NCI-H1436 (cell line): ENCODE measurements at places on chromosomes 2 and 18.

DNA sequence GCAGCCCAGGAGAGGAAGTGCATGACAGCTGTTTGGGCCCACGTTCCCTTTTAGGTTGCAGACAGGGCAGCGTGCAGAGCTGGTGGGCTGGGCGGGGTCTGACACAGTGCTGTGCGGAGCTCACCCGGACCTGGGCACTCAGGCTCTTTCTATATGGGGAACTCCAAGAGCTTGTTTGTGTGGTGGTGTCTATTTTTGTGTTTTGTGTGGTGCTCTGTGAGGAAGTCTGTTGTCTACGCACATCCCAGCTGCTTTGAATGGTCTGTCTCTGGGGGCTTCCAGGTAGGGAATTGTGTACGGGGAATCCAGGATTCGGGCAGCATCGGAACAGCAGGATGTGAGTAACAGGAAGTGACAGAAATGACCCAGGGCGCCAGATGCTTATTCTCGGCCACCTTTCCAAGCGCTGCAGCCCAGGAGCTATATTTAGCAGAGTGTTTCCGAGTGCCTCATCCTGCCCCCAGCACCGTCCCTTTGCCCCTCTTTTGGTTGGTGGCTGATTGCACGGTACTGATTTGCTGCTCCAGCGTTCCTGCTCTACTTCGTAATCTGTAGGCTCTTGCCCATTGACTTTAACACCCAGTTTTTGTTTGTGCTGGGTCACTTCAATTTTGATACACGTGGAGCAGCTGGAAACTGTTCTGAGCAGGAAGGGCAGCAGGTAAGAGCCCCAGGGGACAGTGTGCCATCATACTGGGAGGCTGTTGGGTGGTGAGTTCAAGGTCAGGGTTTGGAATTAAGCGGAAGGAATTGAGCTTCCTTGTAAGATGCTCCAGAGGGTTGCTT lies 64.7 kb downstream of the DGKD start:
- DNase-seq: no peak

DNA sequence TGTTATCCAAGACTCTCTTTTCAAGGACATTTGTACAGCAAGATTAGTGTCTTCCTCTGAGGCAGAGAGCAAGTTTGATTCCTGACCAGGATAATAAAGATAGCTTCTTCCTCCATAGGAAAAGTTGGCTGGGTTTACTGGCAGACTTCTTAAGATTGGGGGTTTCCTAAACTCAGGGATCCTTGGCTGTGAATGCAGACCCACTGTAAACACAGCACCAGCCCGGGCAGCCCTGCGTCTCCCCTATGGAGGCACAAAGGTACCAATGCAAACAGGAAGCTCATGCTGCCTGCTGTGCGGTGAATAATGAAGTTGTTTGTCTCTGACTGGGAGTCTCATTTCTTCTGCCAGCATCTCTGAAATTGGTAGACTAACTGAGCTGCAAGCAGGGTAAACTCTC lies 96.2 kb upstream of the ARHGAP28 start:
- no peak for DNase-seq

GRCh38 chr2:218035463-218036100 lies 32.8 kb upstream of the TNS1 start:
- no peak for DNase-seq

DNA sequence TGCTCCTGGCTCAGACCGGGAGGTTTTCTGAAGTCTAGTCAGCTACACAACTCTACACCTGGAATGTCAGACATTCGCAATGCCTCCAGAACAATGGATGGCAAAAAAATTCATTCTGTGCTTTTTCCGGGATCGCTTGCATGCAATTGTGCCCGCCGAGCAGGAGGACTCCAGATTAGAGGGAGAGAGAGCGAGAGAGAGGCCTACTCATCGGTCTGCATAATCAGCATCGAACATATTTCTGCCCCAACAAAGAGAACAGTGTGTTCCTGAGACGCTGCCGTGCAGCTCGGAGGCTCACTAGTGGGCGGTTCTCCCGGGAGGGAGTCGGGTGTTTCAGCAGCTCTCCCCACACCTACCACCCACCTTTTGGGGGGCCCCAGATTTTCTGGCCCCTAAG lies 117.1 kb downstream of the KLHL29 start:
- no peak for DNase-seq

DNA sequence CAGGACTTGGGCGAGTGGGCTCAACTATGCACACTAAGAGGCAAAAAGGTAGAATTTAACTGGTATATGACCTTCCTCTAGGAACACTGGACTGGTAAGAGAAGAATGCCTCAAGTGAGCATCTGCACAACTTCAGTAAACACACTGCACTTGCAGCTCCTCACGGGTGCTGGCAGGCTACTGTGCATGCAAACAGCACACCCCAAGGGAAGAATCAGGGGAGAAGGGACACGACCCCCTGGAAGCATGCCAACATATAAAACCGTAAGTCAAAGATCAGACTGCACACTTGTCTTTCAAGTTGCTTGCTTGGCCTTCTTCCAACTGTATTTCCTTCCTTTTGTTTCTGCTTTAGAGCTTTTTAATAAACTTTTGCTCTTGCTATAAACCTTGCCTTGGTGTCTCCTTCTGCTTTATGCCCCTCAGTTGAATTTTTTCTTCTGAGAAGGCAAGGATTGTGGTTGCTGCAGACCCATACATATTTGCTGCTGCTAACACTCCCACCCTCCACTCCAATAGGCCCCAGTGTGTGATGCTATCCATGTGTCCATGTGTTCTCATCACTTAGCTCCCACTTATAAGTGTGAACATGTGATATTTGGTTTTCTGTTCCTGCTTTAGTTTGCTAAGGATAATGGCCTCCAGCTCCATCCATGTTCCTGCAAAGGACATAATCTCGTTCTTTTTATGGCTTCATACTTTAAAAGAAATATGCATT lies 263.7 kb upstream of the SPOPL start:
- DNase-seq: no peak

- DNase-seq: no peak
These were observed 4.5 kb downstream of the RBKS start for GRCh38 chr2:27885661-27886060.

- no peak for DNase-seq
These were observed 74.2 kb downstream of the SH3BP4 start for GRCh38 chr2:235025800-235026536.

- DNase-seq: peak; percentile 57
These were observed 2082.3 kb upstream of the CELF4 start for GRCh38 chr18:39647627-39648534.

DNA sequence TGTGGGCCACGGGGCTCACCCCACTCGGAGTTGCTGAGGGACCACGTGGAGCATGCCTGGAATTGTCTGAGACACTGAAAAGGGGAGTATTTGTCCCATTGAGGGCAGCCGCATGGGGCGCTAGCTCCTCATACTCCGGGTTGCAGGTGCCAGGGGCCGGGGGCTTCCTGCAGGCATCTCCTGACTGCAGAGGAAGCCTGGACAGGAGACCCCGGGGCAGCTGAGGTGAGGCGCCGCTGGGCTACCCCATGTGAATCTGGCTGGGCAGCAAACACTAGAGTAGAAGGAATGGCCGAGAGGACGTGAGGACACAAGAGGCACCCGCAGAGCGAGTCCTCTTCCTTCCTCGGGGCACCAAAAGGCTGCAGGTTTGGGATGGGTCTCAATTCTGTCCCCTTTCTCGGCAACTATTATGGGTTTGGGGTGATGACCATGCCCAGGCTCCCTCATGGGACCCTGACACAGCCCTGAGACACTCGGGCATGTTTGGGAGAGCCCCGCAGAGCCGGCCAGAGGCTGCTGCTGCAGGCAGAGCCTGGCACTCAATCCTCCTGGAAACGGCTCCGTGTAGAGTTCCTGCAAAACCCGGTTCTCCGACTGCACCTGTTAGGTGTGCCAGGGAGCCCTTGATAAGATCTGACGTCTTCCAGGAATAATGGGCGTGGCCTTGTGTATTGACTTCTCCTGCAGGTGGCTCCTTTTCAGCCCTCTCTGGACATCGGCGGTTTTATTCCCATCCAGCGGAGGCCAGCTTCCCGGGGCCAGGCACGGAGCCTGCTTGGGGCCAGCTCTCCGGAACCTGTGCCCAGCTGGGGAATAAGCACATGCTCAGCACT lies 77.0 kb downstream of the CTIF start:
- no peak for DNase-seq

DNA sequence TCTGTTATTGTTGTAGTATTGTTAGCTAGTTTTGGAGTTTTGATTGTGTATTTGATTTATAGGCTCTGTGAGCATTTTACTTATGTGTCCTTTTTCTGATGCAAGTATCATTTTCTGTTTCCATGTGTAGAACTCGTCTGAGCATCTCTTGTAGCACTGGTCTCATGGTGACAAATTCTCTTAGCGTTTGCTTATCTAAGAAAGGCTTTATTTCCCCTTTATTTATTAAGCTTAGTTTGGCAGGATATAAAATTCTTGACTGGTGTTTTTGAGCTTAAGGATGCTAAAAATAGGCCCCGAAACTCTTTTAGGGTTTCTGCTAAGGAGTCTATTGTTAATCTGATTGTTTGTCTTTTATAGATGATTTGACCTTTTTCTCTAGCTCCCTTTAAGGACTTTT lies 57.6 kb upstream of the THUMPD2 start:
- no peak for DNase-seq

DNA sequence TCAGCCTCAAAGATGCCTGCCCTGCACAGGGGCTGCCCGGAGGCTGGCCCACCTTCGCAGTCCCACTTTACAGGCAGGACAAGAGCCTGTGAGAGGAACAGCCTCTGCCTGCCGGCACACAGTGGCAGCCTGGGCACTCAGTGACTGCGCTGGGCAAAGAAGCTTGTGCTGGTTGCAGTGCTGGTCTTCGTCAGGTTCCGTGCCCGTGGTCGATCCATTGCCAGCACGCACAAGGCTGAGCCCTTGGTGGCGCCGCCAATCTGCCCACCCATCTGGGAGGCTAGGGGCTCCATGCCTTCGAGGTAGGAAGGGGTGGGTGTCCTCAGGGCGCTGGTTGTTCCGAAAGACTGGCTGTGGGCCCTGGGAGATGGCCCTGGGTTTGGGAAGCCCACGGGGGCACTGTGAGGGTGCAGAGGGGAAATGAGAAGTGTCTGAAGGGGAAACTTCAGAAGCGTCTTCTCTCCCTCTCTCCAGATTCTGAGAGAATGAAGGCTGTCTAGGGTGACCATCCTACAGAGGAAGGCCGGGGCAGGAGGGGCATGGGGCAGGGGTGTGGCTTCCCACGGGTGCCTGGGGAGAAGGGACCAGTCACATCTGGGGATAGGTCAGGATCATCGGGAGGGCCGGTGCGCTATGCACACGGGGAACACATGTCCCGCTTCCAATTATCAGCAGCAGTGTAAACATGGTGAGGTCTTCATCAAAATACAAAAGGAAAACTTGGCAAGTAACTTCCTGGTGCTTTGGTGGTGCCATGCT lies 49.1 kb upstream of the HS6ST1 start:
- no peak for DNase-seq

GRCh38 chr2:216735086-216735485 lies 39.7 kb upstream of the IGFBP5 start:
- no peak for DNase-seq

GRCh38 chr2:131044075-131044756 lies 49.0 kb downstream of the FAM168B start:
- no peak for DNase-seq

DNA sequence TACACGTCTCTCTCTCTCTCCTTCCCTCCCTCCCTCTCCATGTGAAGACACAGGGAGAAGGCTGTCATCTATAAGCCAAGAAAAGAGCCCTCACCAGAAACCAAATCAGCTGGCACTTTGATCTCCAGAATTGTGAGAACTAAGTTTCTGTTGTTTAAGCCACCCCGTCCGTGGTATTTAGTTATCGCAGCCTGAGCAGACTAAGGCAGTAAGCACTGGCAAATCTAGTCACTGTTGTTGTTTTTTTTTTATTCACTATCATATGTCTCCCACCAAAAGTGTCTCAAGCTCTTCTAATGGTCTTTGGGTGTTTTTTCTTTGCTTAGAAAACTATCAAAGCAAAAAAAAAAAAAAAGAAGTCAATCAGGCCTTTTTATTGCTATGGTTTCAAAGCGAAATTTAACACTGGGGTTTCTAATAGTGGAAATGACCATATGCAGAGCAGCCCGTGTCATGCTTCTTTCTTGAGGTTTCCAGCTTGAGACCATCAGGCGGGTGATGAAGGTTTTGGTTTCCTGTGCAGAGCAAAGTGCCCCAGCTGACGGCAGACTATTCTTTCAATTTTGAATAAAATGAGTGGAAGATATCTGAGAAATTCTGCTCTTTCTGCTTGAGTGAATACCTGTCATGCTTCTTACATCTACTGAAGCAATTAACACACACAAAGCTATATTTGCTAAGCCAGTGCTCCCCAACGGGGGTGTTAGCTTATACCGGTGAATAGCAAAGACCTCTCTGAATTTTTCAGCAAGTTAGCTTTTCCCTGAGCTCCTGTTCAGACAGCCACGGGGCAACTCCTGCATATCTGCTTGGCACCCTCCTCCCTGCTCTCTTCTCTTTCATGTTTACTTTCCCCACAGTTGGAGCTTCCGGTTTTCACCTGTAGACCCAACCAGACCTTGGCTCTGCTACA lies 394.1 kb upstream of the ATP5MC3 start:
- no peak for DNase-seq

DNA sequence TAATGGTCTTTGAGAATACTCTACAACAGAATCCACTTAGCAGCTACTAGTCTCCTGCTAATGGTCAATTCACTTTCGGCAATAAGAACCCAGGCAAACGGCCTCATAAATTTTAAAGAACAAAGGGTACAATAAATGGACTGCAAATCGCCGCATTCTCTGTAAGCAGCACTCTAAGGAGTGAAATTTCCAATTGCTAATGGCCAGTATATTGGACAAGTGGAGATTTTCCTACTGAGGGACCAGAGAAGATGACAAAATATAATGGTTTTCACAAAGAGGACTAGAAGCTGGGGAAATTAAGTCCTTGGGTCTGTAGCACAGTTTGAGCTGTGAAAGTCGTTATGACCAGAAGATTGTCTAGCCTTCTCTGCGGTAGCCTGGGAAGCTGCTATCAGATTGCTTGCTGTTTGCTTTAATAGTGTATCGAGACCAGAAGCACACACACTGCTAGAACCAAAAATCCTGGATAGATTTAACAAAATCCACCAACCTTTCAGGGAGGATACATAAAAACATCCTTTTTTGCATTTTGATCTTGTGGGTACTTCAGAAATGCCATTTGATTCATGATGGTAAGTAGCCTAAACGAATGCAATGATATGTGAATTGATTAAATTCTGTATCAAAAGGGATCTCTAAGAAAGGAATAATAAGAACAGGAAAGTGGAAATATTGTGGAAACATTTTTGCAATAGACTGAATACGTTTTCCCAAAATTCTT lies 53.6 kb upstream of the ATP8B1 start:
- DNase-seq: peak; percentile 42

DNA sequence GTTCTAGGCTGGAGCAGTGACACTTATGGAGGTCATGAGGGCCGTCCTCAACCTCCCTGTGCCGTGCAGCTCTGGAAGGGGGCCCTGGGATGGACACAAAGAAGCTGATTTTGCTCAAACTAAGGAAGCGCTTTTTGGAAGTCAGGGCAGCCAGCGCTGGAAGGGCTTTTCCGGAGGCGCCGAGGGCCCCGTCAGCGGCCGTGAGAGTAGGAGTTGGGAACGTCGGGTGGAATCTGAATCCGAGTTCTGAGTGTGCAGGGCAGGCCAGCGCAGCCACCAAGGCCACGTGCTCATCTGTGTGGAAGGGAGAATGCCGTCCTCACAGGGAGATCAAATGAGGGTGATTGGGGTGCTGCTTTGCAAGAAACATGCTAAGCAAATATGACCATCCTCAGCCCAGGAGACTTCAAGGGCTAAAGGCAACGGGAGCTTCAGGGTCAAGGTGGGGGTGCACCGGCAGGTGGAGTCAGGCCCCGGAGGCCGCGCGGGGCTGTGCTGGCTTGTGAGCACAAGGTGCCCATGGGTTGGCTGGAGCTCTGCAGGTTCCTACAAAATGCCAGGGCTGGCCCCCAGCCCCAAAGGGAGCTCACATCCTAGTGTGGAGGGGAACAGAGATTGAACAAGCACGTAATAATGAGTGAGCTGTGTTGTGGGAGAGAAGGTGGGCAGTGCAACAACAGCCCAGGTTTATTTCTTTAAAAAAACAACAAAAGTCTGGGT lies 70.4 kb upstream of the HPCAL1 start:
- no peak for DNase-seq
